Stimulated activated CD8-positive, alpha-beta memory T cell treated with anti-CD3 and anti-CD28 coated beads, Interleukin-4, amount 100 ng/mL, for 1 hour (primary cell): ENCODE measurements at places on chromosomes 12 and 14.

GRCh38 chr12:58881816-58882215, 38.5 kb downstream of the LRIG3 start:
- no peak for DNase-seq

DNA sequence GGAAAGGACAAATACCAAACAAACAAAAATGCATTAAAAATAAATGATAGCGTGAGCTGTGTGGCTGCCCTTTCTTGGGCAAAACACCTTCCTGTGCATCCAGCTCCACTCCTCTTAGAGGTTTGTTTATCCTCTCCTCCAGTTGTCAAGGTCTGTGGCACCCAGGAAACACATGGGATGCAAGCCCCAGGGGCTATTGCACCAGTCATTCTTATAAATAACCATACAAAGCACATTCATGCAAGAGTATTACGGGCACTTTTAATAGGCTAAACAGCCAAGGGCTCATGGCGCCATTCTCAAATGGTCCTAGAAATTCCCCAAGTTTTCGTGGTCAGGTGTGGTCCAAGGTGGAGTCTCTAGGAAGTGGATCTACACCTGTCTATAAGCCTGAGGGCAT, 257.0 kb downstream of the DPF3 start:
- DNase-seq: no peak

- no peak for DNase-seq
Measured at GRCh38 chr12:1046727-1047126, 55.7 kb downstream of the ERC1 start.

DNA sequence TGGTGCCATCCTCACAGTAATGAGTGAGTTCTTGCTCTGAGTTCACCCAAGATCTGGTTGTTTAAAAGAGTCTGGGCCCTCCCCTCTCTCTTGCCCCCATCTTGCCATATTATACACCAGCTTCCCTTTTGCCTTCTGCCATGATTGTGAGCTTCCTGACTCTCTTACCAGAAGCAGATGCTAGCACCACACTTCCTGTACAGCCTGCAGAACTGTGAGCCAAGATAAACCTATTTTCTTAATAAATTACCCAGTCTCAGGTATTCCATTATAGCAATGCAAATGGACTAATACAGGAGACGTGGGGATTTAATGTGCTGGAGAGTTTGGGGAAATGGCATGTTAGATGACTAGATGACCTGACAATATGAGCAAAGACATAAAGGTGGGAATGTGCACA, 12.8 kb downstream of the SLC4A8 start:
- DNase-seq: no peak

DNA sequence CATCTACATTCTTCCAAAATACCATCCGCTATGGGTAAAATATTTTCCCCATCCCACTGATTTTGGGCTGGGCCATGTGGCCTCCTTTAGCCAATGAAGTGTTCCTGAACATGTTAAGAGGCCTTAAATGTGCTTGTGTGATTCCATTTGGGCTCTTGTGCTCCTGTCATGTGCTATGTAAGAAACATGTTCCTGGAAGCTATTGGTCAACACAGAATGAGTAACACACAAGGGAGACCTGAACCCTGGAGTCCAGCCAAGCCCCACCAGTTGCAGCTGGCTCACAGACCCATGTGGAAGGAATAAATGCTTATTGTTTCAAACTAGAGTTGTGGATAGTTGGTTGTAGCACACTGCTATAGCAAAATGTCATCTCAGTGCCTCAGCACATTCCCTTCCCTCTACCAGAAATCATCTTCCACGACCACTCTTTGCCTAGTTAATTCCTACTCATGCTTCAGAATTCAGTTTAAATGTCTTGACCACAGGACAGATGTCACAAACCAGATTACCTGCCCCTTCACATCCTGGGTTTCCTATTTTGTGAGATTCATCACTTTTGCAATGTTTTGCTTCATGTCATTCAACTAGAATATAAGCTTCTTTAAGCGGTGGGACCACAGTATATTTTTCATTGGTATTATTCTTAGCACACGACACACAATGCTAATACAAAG, 217.3 kb upstream of the EEA1 start:
- DNase-seq: no peak

DNA sequence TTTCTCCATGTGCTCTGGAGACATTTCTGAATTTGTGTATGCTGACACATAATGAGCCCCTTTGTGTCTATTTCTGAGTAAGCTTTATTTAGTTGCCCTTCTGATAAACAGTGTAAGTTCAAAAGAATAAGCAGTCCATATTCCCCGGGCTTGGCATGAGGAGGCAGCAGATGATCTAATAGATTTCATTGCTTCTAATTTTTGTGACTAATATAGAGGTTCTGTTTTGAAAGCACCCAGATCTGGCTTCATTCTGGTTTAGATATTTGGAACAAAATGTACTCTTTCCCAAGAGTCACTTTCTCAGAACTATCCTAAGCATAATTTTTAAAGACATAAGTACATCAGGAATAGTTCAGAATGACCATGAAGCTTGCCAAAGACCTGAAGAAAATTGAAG, 290.9 kb downstream of the BTG1 start:
- no peak for DNase-seq

GRCh38 chr12:53201639-53202038, 5.4 kb downstream of the ITGB7 start:
- no peak for DNase-seq

DNA sequence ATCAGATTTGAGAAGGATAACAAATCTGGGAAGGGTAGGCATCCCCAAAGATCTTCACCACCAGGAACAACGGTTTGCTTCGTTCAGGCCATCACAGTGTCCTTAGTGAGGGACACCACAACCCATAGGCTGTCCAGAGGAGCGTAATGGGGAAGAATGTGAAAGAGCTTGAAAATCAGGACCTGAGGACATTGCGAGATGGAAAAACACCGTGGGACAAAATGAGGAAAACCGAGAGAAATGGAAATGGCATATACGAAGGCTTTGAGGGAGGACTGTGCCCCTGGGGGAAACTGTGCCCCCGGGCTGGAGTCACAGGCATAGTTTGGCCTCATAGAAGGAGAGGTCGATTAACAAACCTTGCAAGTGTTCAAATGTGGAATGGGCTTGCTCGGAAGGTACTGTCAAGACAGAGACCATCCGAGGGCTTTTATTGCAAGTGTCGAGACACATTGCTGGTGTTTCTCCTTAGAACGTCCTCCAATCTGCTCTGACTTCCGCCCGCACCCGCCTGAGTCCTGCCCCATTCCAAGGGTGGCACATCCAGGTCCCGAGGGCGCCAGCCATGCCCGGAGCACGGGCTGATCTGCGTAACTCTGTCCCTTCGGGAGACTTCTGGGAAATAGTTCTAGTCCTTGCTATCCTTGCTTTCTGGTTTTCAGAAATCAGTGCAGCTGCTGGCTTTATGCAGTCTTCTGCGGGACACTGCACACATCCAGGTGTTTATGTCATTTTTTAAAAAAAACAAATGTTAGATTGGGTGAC, 885 bp upstream of the PALS1 start:
- DNase-seq: no peak

- no peak for DNase-seq
Measured at GRCh38 chr12:112463478-112463877, 44.7 kb downstream of the PTPN11 start.

GRCh38 chr12:112881602-112882001, 25.2 kb upstream of the OAS1 start:
- DNase-seq: no peak

DNA sequence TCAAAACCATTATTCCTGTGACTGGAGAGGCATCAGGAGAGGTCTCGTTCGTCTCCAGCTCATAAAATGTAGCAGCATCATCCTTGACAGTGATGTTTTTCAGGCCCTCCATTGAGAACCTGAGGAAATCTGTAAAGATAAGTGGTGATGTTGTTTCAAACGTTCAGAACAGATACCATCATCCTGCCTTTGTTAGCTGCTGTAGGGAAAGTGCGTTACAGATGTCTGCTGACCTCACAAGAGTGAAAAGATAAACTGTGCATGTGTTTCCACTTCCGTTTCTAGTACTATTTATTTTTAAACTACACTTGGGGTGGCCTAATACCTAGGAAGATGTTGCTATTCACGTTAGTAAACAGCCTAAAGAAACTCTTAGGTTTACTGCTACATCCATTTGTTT, 28.4 kb downstream of the BCL2L14 start:
- no peak for DNase-seq

DNA sequence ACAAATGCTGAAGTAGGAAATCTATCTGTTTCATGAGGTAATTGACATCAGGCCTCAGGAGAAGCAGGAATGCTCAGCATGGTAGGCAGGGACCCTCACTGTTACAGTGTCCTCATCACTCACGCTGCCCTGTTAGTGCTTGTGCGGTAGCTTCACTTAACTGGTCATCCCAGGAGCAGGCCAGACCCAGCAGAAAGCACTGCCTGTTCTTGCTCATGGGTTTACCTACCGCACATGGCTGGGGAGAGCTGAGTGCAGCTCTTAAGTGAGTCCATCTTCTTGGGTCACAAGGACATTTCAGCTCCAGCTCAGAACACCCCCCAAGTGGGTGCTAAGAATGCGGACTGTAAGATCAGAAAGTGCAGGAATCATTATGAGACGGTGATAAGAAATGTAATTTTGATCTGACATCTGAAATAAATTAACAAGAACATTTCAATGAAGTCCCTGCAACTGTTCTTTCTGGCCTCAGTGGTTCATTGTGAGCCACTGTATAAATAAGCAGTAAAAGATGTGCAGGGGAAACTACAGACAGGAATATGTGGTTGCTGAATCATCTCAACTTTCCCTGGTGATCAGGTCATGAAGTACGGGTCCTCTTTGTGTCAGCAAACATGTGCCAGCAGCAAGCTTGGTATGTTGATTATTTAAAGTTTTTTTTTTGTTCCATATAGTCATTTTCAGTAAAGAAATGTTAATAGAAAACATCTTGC, 757.7 kb upstream of the TMEM132C start:
- no peak for DNase-seq

- no peak for DNase-seq
Measured at GRCh38 chr12:92995258-92995903, 66.3 kb upstream of the EEA1 start.

DNA sequence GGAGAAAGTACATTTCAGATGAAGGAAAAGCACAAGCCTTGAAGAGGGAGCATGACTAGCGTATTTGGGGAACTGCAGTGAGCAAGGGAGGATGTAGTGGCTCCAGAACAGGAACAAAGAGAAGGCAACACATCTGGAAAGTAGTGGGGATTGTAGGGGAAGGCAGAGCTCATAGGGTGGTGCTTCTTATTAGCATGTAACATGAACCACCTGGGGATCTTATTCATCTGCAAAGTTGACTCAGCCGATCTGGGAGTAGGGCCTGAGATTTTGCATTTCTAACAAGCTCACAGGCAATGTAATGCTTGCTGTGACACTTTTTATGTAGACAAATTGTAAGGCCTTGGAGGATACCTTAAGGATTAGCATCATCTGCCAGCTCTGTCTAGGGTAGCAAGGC, 447.3 kb downstream of the NELL2 start:
- no peak for DNase-seq

- no peak for DNase-seq
Measured at GRCh38 chr14:89221109-89221810, 195.8 kb downstream of the FOXN3 start.

- DNase-seq: no peak
Measured at GRCh38 chr12:32098112-32098511, 8.5 kb upstream of the BICD1 start.

- DNase-seq: no peak
Measured at GRCh38 chr12:120652656-120653435, 12.4 kb downstream of the CABP1 start.

DNA sequence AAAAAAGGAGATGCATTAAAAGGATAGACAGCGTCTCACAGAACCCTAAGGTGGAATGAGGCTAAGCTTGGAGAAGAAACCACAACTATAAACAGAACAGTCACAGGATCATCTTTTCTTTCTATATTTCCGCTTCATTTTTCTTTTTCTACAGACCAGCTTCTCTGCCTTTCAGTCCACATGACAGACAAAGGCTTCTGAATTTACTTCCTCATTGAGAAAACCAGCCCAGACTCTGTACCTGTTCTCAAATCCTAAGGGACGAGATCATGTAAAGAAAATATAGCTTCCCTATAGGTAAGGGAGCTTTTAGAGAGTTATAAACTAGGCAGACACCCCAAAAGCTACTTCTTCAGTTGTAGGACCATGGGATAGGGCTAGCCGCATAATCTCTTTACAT, 17.4 kb downstream of the SGPP1 start:
- no peak for DNase-seq

GRCh38 chr14:26204728-26205479, 392.9 kb downstream of the NOVA1 start:
- no peak for DNase-seq

- DNase-seq: no peak
Measured at GRCh38 chr12:90456248-90456647, 498.7 kb downstream of the CCER1 start.
